ENCODE measurements at places on chromosomes 1 and 21.

DNA sequence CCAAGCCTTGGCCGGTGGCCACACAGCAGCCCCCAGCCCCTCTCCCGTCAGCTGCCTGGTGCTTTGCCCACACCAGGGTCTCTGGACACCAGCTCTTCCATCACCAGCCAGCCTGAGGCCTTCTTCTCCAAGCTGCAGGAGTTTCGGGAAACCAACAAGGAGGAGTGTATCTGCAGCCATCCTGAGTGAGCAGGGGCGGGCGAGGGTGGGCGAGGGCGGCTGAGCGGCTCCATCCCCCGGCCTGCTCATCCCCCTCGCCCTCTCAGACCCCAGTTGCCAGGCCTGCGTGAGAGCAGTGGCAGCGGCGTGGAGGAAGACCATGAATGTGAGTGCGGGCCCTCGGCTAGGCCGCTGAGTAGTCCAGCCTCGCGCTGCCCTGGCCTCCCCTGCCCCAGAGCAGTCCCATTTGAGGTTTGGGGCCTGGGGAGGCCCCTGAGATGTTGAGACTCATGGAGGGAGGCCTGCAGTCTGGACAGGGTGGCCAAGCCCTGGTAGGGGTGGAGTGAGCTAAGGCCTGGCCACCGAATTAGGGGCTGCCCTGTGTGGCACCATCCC lies 9.7 kb downstream of the MIIP start:
- DNase-seq = no peak

DNA sequence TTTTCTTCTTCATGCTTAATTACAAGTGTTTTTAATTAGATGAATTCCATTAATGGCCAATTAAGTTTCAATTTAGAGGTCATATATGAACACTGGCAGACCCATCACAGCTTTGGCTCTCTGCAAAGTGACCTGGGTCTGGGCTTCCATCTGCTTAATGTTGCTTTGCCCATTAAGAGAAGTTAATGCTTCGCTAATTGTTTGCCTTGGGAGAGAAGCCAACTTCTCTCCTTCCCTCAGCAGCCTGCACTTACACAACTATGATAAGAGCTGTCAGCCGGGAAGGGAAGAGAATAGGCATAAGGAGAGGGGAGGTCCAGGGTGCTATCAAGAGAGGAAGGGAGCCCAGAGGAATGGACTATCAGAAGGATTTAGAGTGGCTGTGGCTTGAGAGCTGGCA lies 29.0 kb upstream of the CCDC190 start:
- no peak for DNase-seq

DNA sequence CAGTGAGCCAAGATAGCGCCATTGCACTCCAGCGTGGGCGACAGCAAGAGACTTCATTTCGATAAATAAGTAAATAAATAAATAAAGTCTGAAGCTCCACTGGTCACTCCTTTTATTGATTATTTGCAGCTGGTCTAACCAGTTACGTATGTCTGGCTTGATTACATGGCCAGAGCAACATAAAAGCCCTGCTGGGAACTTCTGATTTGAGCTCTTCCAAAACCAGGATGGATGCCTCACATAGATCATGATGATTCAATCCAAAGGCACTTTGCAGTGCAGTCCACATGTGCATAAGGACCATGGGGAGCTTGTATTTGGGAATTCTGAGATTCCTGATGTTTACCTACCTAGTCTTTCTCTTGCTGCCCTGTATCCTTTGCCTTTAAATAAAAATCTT lies 24.0 kb downstream of the NSUN4 start:
- DNase-seq = no peak

- DNase-seq = no peak
Observed at GRCh38 chr1:155669233-155670162, 19.1 kb downstream of the YY1AP1 start.

GRCh38 chr1:233485809-233486398 lies 128.0 kb upstream of the KCNK1 start:
- DNase-seq = no peak
